ENCODE measurements at places on chromosomes 16 and 17.
A peak's percentile ranks its signal among the peaks of the same experiment; 100 is the strongest.

DNA sequence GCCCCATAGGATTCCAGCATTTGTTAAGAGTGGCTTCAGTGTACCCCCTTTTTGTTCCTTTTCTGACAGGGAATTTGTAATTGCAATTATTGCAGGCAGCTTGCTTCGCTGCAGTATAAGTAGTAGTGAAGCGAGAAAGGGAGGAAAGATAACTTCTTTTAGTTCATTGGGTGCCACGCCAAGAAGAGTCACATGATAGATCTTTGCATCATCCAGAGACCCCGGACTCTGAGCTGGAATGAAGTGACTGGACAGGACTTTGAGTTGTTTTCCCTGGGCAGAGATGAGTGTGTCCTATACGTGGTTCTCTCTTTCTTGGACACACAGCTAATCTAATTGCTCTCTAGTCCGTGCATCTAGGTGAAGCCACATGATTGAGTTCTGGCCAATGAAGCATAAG is 44.8 kb upstream of the PMFBP1 start:
- DNase-seq, result no peak

GRCh38 chr17:15154618-15155017 is 110.5 kb downstream of the PMP22 start:
- no peak for DNase-seq

DNA sequence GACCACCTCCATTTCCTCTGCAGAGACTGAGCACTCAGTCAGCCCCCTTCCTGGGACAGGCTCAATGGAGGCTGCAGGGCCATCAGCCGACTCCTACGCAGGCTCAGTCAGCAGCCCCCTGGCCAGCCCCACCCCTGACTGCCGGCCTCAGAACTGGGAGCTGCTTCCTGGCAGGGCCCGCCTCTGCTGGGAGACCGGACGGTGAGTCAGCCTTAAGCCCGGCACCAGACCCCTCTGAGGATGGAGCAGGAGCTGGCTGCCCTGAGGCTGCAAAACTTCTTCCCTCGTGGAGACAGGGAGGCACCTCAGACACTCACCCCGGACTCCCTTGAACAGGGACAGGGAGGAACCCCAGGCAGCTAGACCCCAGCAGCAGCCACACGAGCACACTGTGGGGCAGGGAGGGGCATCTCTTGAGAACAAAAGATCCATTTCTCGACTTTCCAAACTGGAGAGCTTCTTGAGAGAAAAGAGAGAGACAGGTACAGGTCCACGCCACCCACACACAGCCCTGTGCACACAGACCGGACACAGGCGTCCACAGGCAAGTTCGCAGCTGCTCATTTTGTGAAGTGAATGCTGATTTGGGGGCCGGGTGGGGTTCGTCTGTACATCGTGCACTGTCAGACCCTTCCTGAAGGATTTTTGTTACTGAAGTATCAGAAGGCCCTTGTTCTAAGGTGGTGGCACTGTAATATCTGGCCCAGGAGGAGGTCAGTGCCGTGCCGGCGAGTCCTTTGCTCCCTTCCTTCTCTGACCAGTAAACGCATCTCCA is 1.3 kb upstream of the TUBB3 start:
- DNase-seq, result peak; percentile 88

DNA sequence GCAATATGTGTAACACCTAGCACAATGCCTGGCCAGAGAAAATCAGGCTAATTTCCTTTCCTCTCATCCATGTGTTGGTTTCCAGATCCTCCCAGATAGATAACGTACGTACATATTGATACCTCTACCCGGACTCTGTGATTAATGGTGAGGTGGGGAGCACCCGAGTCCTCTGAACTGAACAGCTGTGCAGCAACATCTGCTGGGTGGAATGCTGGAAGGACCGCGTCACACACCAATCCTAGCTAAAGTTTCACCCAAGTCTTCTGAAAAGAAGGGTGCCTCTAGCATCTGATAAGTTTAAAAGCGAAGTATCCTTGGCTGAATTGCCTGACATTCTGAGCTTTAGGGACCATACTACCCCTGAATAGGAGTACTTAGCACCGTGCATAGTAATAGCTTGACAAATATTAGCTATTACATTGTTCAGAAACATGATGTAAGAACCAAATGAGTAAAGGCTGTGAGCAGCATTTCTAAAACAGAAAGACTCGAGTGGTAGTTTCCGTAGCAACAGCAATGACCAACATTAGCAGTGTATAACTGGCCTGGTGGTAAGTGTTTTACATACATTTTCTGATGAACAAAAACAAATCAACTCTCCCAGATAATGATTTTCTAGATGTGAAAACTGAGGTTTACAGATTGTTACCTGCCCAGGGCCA is 91.4 kb downstream of the SYCE1L start:
- DNase-seq, result peak; percentile 81
